ENCODE measurements at places on chromosomes 5 and 9.

- no peak for DNase-seq
These were observed 35.8 kb upstream of the FCN2 start for GRCh38 chr9:134844821-134845220.

- DNase-seq = peak; percentile 86
These were observed 332.3 kb downstream of the CWC27 start for GRCh38 chr5:65100911-65101631.

DNA sequence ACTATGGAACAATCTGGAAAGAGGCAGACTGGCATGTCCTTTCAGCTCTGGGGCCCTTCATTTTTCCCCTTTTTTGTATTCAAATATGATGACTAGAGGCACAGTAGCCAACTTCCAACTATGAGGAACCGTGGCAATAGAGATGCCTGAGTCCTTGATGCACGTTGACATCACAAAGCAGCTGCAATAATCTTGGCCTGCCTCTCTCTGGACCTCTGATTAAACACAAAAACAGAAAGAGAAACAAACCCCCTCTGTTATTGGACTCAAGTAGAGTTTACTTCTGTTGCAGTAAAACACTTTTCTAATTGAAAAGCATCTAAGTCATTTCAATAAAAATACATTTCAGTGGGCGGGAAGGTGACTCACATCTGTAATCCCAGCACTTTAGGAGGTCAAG is 122.2 kb upstream of the GRAMD2B start:
- DNase-seq = no peak

- no peak for DNase-seq
These were observed 1495.6 kb upstream of the CDH6 start for GRCh38 chr5:29697785-29698414.

DNA sequence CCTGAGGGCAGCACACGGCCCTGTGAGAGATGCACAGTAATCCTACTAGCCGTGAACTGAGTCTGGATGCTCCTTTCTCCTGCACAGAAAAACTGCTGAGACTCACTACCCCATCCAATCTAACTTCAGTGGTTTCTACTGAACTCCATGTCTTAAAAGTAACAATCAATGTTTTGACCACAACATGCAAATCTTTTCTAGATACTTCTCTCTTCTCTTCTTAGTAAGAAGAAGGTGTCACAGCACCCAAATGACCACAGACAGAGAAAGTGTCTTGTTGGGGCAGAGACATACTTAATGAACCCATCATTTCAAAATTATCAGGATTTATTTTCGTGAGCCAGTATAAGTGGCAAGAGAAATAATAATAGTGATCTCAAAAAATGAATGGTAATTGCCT is 285.8 kb upstream of the MEF2C start:
- DNase-seq = no peak

DNA sequence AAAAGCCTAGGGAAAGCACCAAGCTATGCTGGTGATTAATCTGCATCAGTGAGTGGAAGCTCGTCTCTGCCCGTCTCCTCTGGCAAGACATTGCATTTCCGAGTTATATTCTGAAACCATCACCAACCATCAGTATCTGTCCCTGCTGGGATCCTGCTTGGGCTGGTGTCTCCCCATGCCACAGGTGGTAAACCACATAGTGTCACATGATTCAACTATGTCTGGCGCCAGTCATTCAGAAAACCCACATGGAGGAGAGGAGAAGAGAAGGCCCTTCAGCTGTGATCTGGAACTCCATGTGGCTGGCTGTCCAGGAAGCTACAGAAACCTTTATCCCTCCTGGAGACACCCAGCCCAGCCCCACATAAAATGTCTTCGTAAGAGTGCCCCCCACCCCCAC is 4.8 kb downstream of the IL9 start:
- DNase-seq = no peak

DNA sequence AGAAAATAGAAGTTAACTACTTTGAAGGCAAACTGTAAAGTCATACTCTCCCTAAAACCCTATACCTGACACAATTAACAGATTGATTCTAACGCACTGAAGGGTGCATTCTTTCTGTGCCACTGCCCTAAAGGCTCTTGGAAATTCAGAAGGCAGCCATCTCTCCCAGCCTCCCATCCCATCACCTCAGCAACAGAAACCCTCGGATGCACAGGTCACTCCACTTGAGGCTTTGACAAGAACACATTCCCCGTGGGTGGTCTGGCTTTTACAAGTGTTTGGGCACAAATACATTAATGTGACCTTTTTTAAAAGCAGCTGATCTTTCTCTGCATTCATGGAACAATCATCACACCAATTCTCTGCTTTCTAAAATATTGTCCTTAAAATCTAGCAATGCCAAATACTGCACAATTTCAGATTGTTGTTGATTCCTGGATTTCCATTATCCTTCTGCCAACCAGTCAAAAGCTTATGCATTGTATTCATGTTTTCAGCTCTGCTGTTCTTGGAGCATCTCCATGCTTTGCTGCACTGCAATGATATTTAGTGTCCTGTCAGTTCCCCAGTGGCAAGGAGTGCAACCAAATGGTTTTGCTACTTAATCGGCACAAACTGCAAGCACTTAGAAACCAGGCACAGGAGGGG is 175.6 kb downstream of the TMEM161B start:
- no peak for DNase-seq

DNA sequence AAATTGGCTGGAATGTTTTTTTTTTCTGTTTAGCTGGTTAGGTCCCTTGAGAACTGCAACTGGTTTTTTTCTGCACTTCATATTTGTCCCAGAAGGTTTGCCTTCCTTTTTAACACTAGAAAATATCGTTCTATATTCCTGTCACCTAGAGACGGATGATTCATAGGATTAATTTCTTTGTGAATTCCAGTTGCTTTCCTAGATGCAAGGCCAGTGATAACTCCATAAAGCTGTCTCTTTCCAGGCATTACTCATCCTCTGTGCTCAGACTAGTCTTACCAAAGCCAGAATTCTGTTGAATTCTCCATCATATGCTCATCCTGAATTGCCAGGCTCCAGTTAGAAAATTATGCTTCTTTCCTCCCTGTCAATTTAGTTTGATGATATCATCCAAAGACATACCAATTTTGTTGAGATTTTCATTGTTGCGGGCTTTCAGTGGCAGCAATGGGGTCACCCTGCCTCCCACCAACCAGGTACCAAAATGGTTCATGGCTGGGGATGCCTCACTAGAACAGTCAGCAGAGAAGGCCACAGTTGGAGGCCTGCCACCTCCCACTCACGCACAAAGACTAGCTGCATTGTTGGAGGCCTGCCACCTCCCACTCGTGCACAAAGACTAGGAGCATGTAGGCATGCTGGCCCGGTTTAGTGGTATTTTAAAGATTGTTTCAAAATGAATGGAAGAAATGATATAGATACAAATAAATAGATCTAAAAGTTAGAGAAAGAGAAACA is 8.5 kb downstream of the BAAT start:
- peak; percentile 95 for DNase-seq

DNA sequence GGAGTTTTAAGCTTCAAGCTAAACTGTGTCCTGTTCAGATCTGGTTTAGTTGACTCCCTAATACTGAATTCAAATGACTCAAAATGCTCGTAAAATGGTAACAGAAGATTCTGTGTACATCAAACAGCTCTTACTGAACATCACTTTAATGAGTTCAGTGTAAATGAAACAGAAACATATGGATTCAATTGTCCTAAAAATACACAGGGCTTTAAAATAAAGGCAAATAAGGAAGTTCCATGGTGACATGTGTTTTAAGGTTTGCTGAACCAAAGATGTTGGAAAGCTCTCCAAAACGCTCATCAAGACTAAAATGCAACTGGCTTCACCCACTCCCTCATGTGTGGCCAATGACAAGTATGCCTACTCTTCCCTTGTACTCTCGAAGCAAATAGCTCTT is 340.0 kb upstream of the PIK3R1 start:
- peak; percentile 55 for DNase-seq

- DNase-seq = no peak
These were observed 144.4 kb upstream of the ANKRD55 start for GRCh38 chr5:56377573-56377972.

DNA sequence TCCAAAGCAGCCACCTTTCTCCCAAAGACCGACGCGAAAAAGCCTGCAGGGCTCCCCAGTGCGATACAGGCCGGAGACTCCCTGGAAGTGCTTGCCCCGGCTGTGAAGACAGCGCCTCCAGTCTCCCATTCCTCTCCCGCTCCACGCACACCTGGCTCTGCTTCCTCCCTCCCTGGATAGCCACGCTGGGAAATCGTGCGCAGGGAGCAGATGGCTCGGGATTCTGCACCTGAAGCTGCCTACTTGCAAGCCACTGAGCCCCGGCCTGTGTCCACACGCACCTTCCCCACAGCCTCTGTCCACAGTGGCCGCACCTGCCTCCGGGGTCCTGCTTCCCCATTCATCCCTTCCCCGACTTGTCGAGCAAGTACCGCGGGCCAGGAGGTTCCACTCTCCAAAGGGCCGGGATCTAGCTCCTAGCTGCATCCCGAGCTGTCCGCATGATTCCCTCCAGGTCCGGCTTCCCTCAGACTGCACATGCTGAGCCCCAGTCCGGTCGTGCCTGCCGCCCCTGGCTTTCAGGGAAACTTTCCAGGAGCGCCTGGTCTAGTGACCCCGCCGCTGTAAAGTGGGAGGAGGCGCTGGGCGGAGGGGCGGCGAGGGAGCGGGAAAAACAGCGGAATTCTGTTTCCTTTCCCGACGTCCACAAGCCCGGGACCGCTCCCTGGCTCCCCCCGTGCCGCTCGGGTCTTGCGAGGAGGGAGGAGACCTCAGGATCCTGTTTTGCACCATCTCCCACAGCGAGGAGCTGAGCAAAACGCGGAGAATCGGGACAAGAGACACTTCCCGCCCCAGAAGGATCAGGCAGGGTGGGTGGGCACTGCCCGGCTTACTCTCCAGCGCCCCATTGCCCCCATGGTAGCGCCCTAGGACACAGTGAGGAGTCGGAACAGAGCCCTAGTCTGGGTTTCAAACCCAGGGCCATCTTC is 2.0 kb downstream of the SEMA6A start:
- no peak for DNase-seq

DNA sequence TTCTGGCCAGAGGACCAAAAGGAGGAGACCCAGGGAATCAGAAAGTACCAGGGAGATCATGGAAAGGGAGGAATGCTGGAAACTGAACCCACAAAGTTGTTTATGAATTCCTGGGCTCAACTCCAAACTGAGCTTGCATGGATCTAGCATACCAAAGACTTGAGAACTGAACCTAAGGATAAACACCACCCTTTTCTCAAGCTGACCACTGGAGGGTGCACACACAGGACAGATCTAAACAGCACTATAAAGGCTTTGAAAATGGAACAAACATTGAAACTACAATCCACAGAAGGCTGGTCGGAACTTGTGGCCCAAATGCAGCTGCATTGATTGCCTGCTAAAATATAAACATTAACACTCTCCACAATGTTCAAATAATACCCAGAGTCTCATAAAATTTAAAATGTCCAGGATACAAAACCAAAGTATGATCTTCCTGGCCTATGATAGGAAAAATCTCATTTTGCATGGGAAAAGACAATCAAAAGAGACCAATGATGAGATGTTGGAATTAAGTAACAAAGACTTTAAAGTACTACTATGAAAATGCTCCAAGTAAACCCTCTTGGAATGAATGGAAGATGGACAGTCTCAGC is 15.6 kb upstream of the IRF1 start:
- peak; percentile 94 for DNase-seq

GRCh38 chr5:151234476-151235238 is 10.8 kb upstream of the CCDC69 start:
- DNase-seq = peak; percentile 14

GRCh38 chr5:143682246-143682905 is 129.6 kb upstream of the HMHB1 start:
- DNase-seq = peak; percentile 52

GRCh38 chr5:58215364-58215763 is 244.5 kb downstream of the PLK2 start:
- DNase-seq = no peak

All from fibroblast of skin of abdomen (primary cell).